ENCODE measurements at places on chromosomes 3 and 15. TPM values are rescaled to one million over a fixed set of nuclear protein-coding genes. Genes with fewer than 3 reads are reported as not detected.

The SLC22A14 gene
- not detected for total RNA-seq

The LRRIQ4 gene
- total RNA-seq: not detected

The ZNF148 gene
- total RNA-seq: 72.5 TPM

The TOPAZ1 gene
- total RNA-seq: not detected

The NME9 gene
- total RNA-seq: not detected

The PARP15 gene
- total RNA-seq: 164 TPM

The MCTP2 gene
- total RNA-seq: 235 TPM

The ZPLD1 gene
- not detected for total RNA-seq

The SNTN gene
- total RNA-seq: not detected

The USP19 gene
- total RNA-seq: 68.6 TPM

The ACKR2 gene
- 0.56 TPM for total RNA-seq

The FBXL2 gene
- total RNA-seq: not detected

The ZFAND6 gene
- 145 TPM for total RNA-seq

The SLC9A9 gene
- 24.0 TPM for total RNA-seq

The BNC1 gene
- not detected for total RNA-seq

The TIMP4 gene
- total RNA-seq: not detected

The SLC9C1 gene
- not detected for total RNA-seq

The CCR2 gene
- 0.21 TPM for total RNA-seq

The XCR1 gene
- total RNA-seq: not detected

The VEPH1 gene
- 0.60 TPM for total RNA-seq

The TM4SF18 gene
- not detected for total RNA-seq

The GOLGA8S gene
- 2.3 TPM for total RNA-seq

The HES1 gene
- 2.2 TPM for total RNA-seq

The TAGLN3 gene
- not detected for total RNA-seq

The FOXB1 gene
- total RNA-seq: not detected

The PBRM1 gene
- total RNA-seq: 79.7 TPM

The SLC27A2 gene
- total RNA-seq: 0.50 TPM

The GUCA1C gene
- not detected for total RNA-seq

The TEX9 gene
- 1.1 TPM for total RNA-seq

The RHOV gene
- total RNA-seq: not detected

The SST gene
- total RNA-seq: not detected

The PRICKLE2 gene
- total RNA-seq: 3.3 TPM

The STAC gene
- not detected for total RNA-seq

The SPTBN5 gene
- 6.0 TPM for total RNA-seq

The DAZL gene
- total RNA-seq: not detected

The CGNL1 gene
- total RNA-seq: not detected

The CTXN2 gene
- total RNA-seq: not detected

The PPP1R2 gene
- total RNA-seq: 89.8 TPM

The CELSR3 gene
- total RNA-seq: 2.0 TPM

The PLA1A gene
- total RNA-seq: 0.34 TPM

The SNX4 gene
- total RNA-seq: 30.1 TPM

The PPM1L gene
- total RNA-seq: 73.2 TPM

The HRG gene
- not detected for total RNA-seq

The GABRA5 gene
- total RNA-seq: not detected

The TMEM202 gene
- not detected for total RNA-seq

The MST1R gene
- total RNA-seq: 3.4 TPM

The WDR49 gene
- 1.9 TPM for total RNA-seq

The ADIPOQ gene
- total RNA-seq: not detected

The FBXW12 gene
- 0.25 TPM for total RNA-seq

The CEP97 gene
- total RNA-seq: 11.0 TPM

The ELL3 gene
- total RNA-seq: 0.88 TPM

The GOLGA8H gene
- total RNA-seq: 1.2 TPM

The ECE2 gene
- not detected for total RNA-seq

The CCDC39 gene
- not detected for total RNA-seq

The HYKK gene
- not detected for total RNA-seq

Measured in natural killer cell (primary cell).